ENCODE measurements at places on chromosomes 5 and 9.

DNA sequence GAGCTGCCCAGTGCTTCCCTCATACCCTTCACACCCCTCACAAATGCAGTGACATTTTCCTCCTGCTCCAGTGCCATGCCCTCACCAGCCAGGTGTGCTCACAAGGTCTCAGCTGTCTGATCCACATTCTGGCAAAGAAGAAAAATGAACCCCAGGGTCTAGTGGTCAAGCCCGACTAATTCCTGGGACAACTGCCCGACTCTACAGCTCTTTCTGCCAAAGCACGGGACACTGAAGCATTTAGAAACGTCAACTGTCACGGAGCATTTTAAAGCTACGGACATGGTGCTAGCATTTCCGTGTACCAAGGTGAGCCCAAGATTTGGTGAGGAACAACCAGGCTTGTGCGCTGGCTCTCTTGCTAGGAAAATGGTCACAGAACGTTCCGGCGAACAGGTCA lies 56.8 kb upstream of the PHYKPL start:
- DNase-seq: no peak

GRCh38 chr5:134189031-134189430 lies 12.3 kb upstream of the SKP1 start:
- DNase-seq: no peak

DNA sequence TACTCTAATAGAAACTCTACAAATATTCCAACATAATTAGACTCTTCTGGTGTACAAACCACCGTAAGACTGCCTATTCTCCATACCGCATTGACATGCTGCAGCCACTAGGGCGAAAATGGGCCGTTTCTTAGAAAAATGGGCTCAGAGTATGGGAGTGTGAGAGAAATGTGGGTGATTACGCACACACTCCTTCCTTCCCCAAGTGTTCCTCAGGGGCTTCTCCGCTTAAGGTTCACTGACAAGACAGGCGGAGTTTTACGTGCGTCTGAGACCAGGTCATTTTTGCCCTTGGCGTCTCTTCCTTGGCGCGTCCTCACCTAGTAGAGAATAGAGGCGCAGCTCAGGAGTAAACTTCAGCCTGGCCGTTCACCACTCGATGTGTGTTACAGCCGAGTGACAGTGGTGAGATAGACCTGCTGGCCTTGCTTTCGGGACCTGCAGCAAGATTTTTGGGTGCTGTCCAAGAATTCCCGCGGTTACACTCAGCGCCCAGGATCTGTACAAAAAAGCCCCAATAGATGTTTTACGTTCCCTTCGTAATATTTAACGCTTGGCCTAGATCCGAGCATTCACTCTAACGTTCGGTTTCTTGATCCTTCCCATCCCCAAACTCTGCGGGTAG lies 1.8 kb upstream of the NTRK2 start:
- peak; percentile 44 for DNase-seq

DNA sequence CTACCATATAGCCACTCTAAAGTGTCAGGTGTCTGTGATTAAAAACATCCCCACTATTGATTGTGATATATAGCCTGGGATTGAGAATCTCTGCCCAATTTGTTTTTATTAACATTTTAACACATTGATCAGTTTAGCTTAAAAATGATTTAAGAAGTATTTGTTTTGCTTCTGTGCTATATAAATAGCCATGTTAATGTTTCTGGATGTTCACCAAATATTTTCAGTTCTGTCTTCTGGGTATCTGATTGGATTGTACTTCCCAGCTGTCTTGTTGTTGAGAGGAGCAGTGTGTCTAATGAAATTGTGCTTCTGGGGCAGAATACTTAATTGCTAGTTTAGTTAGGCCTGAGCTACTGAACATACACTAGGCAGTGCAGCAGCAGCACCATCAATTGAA lies 126.6 kb upstream of the TUSC1 start:
- DNase-seq: no peak

DNA sequence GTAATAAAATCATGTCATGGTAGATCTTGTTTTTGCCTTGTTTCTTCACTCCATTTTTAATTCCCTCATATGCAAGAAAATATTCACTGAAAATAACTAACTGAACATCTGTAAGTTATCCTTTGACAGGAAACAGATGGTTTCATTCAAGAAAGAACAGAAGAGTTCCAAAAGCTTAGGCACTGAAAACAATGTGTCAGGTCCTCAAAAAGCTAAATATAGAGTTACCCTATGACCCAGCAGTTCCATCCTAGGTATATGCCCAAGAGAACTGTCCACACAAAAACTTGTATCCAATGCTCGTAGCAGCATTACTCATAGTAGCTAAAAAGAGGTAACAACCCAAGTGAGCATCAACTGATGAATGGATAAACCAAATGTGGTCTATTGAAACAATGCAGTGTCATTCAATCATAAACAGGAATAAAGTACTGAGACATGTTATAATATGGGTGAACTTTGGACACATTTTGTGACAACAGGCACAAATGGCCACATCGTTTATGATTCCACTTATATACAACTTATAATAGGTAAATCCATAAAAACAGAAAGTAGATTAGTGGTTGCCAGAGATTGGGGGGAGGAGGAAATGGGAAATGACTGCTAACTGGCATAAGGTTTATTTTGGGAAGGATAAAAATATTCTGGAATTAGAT lies 231.0 kb downstream of the FRMD3 start:
- peak; percentile 23 for DNase-seq

DNA sequence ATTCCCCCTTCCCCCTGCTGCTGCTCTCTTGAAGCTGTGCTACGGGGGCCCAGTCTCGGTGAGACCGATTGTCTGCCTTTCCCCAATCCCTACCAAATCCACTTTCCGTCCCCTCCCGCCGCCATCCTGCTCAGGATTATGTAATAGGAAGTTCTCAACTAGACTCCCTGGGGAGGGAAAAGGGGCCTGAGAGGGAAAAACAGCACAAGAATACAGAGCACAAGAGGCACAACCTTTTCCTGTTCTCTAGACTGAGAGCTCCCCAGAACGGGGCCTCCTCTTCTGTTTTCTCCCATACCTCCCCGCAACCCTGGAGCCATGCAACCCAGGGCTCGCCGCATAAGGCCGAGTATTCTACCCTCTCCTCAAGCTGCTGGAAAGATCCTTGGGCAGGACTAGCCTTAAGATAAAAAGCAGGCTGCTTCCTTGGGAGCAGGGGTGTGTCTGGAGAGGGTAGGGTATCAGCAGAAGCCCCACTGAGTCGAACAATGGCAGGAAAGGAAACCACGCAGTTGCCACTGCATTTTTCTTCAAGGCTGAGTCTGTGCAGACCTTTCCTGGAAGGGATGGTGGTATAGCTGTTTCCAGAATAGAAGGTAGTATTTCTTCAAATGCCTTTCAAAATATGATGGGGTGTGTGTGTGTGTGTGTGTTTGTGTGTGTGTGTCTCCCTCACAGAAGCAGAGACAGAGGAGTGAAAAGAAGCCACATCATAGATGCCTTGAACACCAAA lies 12.9 kb downstream of the MYORG start:
- peak; percentile 25 for DNase-seq

- no peak for DNase-seq
These were observed 26.7 kb downstream of the SH3TC2 start for GRCh38 chr5:149036168-149036567.

DNA sequence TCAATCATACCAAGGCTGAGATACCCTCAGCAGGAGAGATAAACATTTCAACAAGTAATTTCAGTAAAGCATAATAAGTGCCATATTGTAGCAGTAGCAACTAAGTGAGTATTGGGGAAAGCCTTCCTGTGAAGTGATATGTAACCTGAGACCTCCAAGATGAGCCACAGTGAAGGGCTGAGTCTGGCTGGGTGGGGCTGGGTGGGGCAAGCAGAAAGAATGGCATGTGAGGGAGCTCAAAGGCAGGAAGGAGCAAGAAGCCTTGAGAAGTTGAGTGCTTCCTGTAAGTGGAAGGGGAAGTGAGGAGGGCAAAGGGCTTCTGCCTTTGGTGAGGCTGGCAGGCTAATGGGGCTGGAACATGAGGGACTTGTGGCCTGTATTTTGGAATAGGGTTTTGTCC lies 19.7 kb upstream of the ASTN2 start:
- DNase-seq: no peak

- DNase-seq: no peak
These were observed 92.9 kb downstream of the LRRC70 start for GRCh38 chr5:62671479-62671878.

- DNase-seq: no peak
These were observed 8.0 kb upstream of the INIP start for GRCh38 chr9:112725961-112726360.

- DNase-seq: peak; percentile 91
These were observed 9.9 kb downstream of the SH3RF2 start for GRCh38 chr5:145946112-145946861.

- no peak for DNase-seq
These were observed 53.5 kb downstream of the PHF2 start for GRCh38 chr9:93629920-93630319.

DNA sequence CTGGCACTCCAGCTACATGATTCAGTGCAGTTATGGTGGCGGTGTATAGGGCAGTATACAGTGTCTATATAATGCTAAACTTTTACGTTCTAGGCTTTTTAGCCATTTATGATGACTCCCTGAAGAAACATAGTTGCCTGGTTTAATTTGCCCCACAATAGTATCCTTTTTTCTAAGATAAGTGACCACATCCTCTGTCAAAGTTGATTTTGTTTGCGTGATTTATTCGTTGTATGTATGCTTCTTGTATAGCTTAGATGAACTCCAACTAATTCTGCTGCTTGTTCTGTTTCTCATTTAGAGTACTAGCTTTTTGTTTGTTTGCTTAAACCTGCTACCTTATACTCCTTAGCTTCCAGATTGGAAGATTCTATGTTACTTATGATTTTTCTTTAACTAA lies 83.6 kb downstream of the ERMP1 start:
- DNase-seq: no peak

DNA sequence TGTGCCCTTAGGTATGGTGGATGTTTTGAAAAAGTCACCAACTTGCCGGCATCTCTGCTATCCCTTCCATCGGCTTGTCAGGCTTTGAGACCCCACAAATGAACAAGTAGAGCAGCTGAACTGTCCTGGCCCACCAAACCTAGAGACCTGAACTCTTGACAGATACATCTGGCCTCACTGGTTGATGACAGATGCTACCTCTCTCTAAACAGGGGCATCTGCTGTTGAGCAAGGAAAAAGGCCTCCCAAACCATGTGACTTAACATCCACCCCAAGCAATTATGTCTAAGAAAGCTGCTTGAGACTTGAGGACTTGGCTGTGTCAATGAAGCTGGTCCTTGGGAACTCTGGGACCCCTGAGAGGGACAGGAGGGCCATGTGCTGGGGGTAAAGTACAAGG lies 2.3 kb downstream of the CCNI2 start:
- DNase-seq: no peak

DNA sequence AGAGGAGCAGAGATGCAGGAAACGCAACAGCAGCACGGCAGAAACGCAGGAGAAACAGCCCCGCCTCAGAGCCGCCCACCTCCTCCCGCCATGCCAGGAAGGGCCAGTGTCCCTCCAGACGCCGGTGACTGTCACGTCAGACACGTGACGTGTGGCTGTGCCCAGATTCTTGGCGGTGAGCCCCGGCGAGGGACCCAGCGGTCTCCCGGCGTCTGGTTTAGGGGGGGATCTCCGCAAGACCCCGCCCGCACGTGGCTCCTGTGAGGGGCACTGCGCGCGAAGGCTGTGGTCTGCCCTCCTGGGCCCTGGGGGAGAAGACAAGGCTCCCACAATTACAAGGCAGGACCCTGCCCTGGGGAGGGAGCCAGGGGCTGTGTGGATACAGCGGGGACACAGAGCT lies 2.4 kb upstream of the LCN8 start:
- no peak for DNase-seq

- DNase-seq: no peak
These were observed 6.6 kb upstream of the ZNF608 start for GRCh38 chr5:124752854-124753720.

DNA sequence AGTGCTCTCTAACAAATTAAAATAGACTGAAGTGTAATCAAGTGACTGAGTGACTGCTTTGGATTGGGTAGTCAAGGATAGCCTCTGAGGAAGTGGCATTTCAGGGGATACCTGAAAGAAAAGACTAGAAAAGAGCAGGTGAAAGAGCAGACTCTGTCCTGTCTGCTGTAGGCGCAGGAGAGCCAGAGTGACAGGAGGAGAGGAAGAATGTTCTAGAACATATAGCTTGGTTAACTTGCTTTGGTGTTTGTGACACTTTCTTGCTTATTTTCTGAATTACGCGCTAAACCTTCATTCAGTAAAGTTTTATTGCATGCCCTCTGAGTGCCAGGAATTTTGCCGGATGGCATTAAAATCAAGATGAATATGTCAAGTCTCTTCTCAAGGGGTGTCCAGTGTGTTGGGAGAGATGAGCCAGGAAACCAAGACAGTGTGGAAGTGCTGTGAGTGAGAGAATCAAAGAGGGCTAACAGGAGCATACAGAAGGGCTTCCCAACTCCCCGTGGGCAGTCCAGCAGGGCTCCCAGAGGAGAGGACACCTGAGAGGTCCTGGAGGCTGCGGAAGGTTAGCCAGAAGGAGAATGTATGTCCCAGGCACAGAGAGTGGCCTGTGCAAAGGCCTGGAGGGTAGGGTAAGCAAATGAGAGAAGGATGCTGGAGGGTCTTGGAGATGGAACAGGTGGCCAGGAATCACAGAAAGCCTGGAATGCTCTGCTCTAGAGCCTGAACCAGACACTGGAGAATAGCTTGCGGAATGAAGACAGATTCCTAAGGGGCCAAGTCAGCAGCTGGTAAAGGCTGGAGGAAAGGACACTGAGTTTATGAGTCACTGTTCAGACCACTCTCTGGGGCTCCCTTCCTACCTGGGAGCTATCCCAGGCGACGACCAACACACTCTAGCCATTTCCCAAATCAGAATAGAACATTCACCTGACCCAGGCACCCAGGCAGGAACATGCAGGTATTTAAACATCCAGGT lies 59.3 kb downstream of the SLC22A5 start:
- DNase-seq: peak; percentile 72

DNA sequence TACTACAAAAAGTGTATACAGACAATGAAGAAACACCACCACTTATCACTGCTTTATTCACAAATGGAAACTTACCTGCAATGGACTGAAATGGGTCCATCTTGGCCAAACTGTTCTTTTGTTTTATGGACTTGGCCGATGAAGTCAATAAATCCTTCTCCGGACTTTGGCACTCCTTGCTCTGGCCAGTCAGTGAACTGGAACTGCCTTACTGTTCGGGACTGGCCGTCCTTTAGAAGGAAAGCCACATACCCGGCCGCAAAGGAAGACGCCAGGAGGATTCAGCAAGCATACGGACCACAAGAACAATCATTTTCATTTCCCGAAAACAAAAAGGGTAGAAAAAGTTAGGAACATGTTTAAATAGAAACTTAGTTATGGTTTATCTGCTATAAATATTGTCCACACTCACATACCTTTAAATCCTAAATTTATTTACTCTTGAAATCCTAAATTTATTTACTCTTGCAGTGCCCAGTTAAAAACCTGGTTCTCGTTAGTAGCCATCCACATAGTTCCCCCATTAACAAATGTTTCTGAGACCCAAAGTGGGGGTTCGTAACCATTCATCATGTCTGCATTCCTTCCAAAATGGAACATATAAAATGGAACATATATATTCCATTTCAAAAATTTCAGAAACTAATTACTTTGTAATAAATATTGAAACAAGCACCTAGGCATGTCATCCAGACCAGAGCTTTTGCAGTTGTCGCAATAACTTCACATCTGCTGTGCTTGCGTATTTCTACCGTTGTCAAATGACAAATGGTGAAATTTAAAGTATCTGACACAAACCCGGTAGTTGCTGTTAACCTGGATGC lies 532.1 kb upstream of the DMAC1 start:
- DNase-seq: peak; percentile 11
